ENCODE measurements at places on chromosomes 6 and 20. TPM values are rescaled to one million over a fixed set of nuclear protein-coding genes. Genes with fewer than 3 reads are reported as not detected.

GRCh38 chr20:40497899-40498691 lies 190.9 kb downstream of the MAFB start:
- H3K36me3 ChIP-seq: no peaks in the 10 kb centered on the region
- H3K27ac ChIP-seq: no peak overlapping the region
- H3K4me3 ChIP-seq: no peak overlapping the region
- DNase-seq: no peak
- peaks cover 8% of the 10 kb centered on the region for H3K4me1 ChIP-seq
- peaks cover 6% of the 10 kb centered on the region for H3K27me3 ChIP-seq

DNA sequence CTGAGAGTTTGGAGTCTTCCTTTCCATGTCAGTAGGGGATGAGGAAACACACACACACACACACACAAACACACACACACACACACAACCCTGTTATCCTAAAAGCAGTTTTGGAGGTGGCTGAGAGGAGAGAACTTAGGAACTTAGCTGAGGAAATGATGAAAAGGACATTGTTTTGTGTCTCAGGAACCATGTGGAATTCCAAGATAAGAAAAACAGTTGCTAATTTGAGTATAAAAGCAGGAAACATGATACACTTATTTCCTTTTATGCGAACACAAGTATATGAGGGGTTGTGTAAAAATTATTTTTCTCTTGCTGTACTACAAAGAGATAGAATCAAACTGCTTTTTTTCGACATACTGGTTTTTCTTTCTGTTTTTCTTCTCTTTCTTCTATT lies at the start of gene MYCT1:
TSS of gene MYCT1 (plus strand) at position 264 of the 400 bp plus-strand sequence. CDS start at position 270, 6 bp downstream.
- DNase-seq: no peak
- no peak within 1 kb of the TSS for H3K27ac ChIP-seq
- H3K4me1 ChIP-seq: peaks cover 19% of the 10 kb centered on the region
- H3K27me3 ChIP-seq: no peaks in the 10 kb centered on the region

DNA sequence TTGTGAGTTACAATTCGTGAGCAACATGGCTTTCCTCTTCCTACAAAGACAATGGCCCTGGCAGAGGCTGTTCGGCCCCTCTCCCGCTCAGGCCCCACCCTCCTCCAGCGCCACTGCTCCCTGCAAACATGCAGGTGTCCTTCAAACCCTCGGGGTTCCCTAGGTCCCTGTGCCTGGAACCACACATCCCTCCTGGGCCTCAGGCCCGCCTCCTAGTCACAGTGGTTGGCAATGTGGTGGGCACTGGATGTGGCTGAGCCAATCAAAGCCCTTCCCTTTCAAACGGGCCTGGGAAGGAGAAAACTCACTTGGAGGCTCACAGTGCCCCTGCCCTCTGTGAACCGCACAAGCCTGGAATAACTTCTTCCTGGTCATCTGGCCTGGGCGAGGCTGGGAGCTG lies 147.2 kb downstream of the TFAP2C start:
- H3K27ac ChIP-seq: no peak overlapping the region
- DNase-seq: peak; percentile 19
- no peak overlapping the region for H3K4me3 ChIP-seq
- H3K4me1 ChIP-seq: peaks cover 54% of the 10 kb centered on the region

- H3K4me1 ChIP-seq: peaks cover 10% of the 10 kb centered on the region
- H3K27me3 ChIP-seq: no peaks in the 10 kb centered on the region
- 0 out of 2 replicates have a peak, but pooled peaks cover 3% of the 10 kb centered on the region for H3K36me3 ChIP-seq
- no peak overlapping the region for H3K27ac ChIP-seq
- no peak for DNase-seq
These were observed 513.4 kb downstream of the PKHD1 start for GRCh38 chr6:51574040-51574439.

- no peaks in the 10 kb centered on the region for H3K36me3 ChIP-seq
- no peak overlapping the region for H3K4me3 ChIP-seq
- peaks cover 44% of the 10 kb centered on the region for H3K4me1 ChIP-seq
- H3K27me3 ChIP-seq: no peaks in the 10 kb centered on the region
These were observed 123.3 kb downstream of the QRSL1 start for GRCh38 chr6:106752641-106753040.

DNA sequence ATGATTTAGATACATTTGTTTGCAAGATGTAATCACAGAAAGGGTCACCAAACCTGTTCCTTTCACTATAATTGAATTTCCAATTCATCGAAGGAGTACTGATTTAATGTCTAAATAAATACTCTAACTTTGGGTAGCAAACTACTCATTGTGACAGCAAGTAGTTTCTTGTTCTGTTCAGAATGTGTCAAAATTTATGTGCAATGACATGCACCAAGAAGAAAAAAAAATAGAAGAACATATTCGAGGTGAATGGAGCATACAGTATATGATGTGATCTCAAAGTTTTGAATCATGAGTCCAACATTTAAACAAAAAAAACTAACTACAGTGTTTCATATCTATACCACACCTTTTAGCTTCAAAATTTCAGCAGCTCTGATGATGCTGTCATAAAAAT lies 583.6 kb upstream of the MMS22L start:
- peaks cover 11% of the 10 kb centered on the region for H3K36me3 ChIP-seq
- H3K27me3 ChIP-seq: no peaks in the 10 kb centered on the region
- H3K4me3 ChIP-seq: no peak overlapping the region
- no peak for DNase-seq
- H3K4me1 ChIP-seq: peaks cover 31% of the 10 kb centered on the region

GRCh38 chr20:37228082-37228481 lies 33.5 kb downstream of the GHRH start:
- DNase-seq: no peak
- H3K27me3 ChIP-seq: no peaks in the 10 kb centered on the region
- H3K27ac ChIP-seq: peak overlapping the region; percentile 89
- H3K36me3 ChIP-seq: peaks cover 86% of the 10 kb centered on the region
- H3K4me1 ChIP-seq: peaks cover 47% of the 10 kb centered on the region
- no peak overlapping the region for H3K4me3 ChIP-seq

DNA sequence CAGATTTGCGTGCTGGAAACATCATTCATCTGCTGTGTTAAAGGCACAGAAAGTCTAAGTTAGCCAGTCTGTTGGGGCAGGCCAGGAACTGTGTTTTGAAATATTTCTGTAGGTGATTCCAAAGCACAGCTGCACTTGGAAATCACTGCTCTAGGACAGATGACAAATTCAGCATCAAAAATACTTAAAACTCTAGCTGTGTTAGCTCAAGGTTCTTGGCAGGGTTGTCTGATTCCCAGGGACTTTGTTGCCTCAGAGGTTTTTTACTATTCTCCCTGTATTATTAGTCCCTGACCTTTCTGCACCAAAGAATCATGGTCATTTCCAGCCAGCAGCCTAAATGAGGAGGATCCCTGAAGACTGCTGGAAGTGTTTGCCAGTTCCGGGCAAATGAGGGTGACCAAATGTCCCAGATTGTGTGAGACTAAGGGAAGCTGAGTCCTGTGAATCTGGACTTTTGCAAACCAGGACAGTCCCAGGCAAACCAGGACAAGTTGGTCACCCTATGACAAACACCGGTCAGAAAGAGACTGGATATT lies 84.3 kb upstream of the TMEM30A start:
- no peak for DNase-seq
- H3K36me3 ChIP-seq: no peaks in the 10 kb centered on the region
- H3K27ac ChIP-seq: no peak overlapping the region
- H3K4me3 ChIP-seq: no peak overlapping the region
- peaks cover 9% of the 10 kb centered on the region for H3K4me1 ChIP-seq
- H3K27me3 ChIP-seq: no peaks in the 10 kb centered on the region

AVP gene
- 0.50 TPM for total RNA-seq

TRAM2 gene
- 14.4 TPM for total RNA-seq
